ENCODE measurements at places on chromosomes 7 and 10.

DNA sequence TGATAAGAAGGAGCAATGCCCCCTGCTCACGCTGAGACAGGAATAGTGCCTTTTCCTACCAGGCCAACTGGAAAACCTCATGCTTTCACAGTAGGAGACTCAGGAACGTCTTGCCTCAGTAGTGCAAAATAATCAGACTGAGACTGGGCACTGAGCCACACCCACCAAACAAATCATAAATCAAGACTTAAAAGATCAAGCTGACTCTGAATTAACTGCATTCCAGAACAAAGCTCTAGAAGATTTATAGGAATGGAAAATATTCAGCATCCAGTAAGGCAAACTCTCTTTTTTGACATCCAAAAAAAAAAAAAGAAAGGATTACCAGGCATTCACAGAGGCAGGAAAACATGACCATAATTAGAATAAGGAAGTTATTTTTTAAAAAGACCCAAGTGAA is 30.5 kb upstream of the SLC18A3 start:
- no peak for DNase-seq

GRCh38 chr10:124632064-124632531 is 112.1 kb downstream of the FAM53B start:
- no peak for DNase-seq

GRCh38 chr10:114024876-114025610 is 18.6 kb upstream of the ADRB1 start:
- no peak for DNase-seq

GRCh38 chr10:124641282-124642087 is 102.7 kb downstream of the FAM53B start:
- peak; percentile 62 for DNase-seq

DNA sequence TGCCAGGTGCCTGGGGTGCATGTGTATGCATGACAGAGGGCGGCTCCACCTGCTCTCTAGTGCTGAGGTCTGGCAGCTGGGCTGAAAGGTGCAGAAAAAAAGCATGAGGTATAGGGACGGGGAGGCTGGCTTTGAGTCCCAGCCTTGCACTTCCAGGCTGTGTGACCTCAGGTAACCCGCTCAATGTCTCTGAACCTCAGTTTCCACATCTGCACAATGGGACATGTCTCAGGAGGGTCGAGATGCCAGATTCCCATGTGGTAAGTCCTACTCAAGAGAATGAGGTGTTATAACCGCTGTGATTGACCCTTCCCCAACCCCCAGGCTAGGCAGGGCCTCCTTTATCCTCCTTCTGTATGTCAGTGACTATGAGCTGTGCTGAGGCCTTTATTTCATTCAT is 48.8 kb downstream of the ARHGAP22 start:
- DNase-seq = no peak

DNA sequence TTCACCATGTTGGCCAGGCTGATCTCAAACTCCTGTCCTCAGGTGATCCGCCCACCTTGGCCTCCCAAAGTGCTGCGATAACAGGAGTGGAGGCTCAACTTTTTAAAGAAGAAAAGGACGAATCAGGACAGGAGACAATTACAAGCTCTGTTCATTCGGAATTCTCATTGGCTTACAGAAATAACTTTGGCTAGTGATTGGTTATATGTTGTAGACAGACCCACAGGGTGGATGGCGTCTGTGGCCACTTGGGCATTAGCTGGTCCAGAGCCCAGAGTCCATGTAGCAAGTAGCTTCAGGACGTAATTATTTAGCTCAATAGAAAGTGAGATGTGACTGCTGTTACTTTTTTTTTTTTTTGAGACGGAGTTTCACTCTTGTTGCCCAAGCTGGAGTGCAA is 160.5 kb upstream of the TNRC18 start:
- DNase-seq = peak; percentile 61
